NCI-H1092 (cell line): ENCODE measurements at places on chromosomes 6 and 20.

DNA sequence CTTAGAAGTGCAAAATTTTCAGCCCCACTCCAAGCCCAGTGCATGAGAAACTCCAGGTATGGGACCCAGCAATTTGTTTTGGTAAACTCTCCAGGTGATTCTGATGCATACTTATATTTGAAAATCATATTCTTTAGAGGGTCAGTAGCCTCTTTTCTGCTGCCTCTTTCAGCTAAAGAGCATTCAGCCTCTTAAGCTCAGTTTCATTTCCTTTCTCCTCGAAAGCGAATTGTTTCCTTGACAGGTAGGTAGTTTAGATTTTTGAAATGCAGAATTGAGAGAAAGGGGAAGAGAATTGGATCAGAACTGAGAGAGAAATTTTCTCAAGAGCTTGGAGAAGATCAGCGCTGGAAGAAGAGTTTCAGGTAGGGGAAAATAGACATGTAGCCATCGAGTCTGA, 995.8 kb upstream of the FLRT3 start:
- no peak for DNase-seq

- no peak for DNase-seq
Observed at GRCh38 chr6:157535340-157536222, 154.6 kb downstream of the ZDHHC14 start.

DNA sequence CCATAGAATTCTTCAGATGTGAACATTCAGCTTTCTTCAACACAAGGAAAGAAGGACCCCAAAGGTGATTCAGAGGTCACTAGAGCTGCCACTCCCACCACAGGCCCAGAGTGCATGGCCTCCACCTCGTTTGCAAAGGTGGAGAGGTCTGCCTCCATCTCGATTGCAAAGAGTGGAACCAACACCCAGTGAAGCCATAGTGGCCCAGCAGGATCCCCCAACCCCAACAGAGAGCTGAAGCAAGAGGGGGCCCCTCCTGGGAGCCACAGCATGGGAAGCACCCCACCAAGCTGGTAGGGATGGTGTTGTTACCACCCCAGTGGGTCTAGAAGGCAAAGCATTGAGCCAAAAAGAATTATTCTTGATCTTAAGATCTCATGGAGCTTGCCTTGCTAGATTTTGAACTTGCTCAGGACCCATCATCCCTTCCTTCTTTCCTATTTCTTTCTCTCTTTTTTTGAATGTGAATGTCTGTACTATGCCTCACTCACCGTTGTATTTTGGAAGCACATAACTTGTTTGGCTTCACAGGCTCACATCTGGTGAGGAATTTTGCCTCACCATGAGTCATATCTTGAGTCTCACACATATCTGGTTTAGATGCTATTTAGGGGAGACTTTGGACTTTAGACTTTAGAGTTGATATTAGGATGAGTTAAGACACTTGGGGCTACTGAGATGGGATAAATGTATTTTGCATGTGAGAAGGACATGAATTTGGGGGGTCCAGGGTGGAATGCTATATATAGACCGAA, 119.2 kb downstream of the ANKRD60 start:
- no peak for DNase-seq

DNA sequence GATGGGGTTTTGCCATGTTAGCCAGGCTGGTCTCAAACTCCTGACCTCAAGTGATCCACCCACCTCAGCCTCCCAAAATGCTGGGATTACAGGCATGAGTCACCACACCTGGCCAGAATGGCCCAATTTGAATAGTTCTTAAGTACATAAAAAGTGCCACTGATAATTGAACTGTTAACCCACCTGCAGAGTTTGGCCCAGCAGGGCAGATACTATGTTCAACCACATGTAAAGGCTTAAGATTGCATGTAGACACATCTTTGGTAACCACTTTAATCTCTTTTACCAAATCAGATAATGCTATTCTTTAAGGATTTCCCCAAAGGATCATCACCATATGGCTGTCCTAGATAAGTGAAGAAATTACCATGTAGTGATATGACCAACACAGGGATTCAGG, 21.3 kb upstream of the SGK1 start:
- DNase-seq = no peak

DNA sequence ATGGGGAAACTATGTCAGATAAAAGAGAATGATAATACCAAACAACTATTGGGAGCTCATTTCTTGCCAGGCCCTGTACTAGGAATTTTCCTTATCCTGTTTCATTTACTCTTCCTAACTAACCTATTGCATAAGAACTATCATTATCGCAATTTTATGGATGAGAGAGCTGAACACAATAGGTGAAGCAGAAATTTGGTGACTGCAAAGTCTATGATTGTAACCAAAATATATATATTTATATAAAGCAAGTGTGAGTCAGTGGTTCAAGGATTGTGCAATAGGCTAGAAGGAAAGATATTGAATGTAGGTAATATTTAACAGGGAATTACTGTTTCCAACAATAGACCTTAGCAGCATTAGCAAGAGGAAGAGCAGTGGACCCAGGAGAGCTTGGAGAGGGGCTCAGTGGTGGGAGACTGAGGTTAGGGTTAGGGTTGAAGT, 181.1 kb upstream of the TENT5A start:
- no peak for DNase-seq

DNA sequence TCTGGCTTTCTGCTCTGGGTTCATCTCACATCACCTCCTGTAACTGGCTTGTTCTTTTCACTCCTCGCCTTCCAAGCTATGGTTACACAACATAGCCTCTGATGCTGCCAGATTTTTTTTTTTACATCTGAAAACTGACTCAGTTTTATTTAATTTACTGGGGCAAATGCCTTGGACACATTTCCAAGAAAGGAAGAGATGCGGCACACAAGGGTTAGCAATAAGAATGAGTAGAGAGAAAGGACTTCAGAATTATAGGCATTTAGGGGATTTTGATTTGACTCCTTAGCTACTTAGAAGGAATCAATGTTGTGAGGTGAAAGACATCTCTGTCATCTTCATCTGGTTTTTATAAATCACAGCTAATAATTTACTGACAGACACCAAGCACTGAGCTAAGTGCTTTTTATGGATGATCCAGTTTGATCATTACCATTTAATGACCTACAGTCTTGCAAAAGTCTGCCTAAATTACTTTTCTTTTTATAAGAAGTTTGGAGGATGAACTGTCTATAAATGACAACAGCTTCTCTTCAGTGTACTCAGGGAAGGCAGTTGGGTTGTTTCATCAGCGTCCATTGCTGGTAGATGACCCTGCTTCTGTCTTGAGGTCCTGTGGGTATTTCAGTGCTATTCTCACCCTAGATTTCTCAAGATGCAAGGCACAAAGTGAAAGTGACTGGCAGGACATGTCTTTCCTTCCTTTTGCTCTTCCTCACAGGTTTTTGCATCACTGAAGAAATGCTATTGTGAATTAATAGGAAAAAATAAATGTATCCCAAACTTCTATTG, 31.1 kb downstream of the LAMA4 start:
- DNase-seq = no peak

DNA sequence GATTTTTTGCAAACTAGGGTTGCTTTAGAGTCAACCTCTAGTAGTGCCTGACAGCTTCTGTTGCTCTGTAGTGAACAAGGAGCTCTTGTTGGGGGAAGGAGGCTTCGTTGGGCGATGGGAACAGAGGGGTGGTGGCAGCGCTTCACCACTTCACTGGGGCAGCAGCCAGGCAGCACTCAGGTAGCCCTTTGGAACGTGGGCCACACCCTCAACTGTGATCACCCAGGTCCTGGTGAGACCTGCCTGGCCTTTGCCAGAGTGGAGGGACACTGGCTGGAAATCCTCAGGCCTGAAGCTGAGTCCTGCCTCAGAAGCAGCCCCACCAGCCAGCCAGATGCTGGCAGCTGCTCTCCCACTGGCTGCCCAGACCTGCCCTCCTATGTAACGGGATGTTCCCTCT, 10.4 kb upstream of the EDN3 start:
- no peak for DNase-seq

DNA sequence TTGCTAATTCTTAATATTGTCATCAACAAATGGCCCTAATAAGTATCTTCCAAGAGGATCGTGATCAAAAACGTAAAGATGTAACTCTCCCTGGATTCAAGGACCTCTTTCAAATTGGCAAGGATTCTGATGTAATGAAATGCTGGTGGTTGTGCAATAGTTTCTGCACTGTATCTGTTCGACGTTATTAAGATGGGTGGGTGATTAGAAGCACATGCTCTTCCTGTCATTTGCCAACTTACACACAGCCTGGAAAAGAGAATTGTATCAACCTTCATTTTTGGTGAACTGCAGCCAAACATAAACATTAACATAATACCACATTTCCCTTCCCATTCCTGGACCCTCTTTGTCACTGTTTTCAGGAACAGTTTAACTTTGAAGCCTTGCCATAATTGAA, 9.8 kb downstream of the FOXQ1 start:
- no peak for DNase-seq

DNA sequence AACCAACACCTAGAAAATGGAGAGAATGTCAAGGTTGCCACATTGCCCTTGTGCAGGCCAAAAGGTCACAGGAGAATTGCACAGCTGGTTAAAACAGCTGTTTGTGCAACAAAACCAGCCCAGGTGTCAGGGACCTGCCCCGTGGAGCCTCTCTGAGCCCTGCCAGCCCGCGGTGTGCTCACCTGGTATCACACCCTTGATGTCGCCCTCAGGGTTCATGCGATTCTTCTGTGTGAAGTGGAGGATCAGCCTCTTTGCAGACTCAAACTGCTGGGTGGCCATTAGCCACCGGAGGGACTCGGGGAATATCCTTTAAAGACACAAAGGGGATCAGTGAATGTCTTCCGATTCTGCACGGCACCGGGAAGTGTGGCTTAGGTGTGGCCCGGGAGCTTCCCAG, 39.2 kb downstream of the PSMG4 start:
- no peak for DNase-seq

- DNase-seq = no peak
Observed at GRCh38 chr6:32082478-32082877, 26.7 kb downstream of the TNXB start.

GRCh38 chr20:24150406-24150805, 161.8 kb upstream of the GGTLC1 start:
- DNase-seq = no peak

DNA sequence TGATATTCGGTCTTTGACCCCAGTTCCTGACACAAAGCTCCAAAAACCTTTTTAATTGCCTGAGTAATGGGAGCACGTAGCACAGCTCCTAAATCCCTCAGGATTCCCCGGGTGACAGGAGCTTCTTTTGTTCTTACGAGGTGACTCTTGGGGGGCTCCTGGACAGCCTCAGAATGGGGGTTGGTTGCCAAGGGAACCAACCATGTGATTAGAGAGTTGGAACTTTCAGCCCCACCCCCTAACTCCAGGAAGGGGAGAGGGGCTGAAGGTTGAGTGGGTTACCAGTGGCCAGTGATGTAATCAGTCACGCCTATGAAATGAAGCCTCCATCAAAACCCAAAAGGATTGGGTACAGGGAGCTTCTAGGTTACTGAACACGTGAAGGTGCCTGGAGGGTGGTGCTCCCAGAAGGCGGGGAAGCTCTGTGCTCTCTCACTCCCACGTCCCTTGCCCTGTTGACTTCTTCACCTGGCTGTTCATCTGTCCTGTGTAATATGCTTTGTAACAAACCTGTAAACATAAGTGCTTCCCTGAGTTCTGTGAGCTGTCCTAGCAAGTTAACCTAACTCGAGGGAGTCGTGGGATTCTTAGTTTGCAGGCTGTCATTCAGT, 89.5 kb downstream of the CHMP4B start:
- DNase-seq = no peak

- no peak for DNase-seq
Observed at GRCh38 chr6:107101686-107102413, 13.5 kb downstream of the BEND3 start.

- no peak for DNase-seq
Observed at GRCh38 chr20:59676851-59677182, 72.5 kb downstream of the PHACTR3 start.

GRCh38 chr6:133871131-133871530, 17.8 kb upstream of the TCF21 start:
- no peak for DNase-seq

DNA sequence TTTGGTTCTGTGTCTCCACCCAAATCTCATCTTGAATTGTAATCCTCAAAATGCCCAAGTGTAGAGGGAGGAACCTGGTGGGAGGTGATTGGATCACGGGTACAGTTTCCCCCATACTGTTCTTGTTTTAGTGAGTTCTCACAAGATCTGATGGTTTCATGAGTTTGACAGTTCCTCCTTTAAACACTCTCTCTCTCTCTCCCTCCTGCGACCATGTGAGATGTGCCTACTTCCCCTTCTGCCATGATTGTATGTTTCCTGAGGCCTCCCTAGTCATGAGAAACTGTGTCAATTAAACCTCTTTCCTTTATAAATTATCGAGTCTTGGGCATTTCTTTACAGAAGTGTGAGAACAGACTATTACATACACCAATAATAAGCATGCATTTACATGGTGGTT, 12.1 kb upstream of the EYS start:
- DNase-seq = no peak

DNA sequence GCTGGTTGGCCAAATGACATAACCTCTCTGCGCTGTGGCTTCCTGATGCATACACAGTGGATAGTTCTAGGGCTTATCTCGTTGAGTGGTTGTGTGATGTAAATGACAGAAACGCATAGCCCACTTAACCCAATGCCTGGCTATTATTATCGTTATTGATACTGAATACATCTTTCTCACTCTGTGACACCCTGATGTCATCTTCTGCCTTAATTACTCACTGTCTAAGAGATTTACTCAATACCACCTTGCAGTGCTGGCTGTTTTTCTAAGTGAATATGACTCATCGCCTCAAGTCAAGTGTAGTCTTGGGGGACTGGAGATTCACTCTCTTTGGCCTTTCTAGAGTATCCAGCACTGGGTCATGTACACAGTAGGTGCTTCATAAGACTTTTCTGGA, 73.6 kb downstream of the NDUFAF5 start:
- no peak for DNase-seq

GRCh38 chr6:114288701-114289495, 53.9 kb downstream of the HS3ST5 start:
- DNase-seq = no peak

DNA sequence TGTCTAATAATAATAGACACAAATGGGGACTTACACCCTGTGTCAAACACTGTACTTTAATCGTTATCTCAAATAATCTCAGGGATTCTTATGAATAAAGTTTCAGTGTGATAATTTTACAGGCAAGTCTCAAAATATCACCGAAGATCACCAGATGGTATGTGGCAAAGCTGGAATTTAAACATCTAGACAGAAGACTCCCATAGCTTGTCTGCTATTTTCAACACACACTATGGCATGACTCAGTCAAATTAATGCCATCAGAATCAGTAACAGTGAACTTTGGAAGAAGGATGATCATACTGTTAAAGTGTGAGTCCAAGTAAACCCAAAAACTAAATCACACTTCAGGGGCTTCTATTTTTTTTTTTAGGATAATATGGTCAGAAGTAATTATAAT, 867.6 kb upstream of the FLRT3 start:
- no peak for DNase-seq

- DNase-seq = no peak
Observed at GRCh38 chr20:24877652-24878051, 71.4 kb upstream of the CST7 start.
